ENCODE measurements at places on chromosomes 13 and 19. TPM values are rescaled to one million over a fixed set of nuclear protein-coding genes. Genes with fewer than 3 reads are reported as not detected.

The KLHL1 gene
- not detected for total RNA-seq

The ZNF112 gene
- total RNA-seq, result 4.3 TPM

The IZUMO4 gene
- total RNA-seq, result 0.65 TPM

The HPN gene
- 0.79 TPM for total RNA-seq

The ARL11 gene
- 1.6 TPM for total RNA-seq

The CEACAM20 gene
- not detected for total RNA-seq

The KCNRG gene
- total RNA-seq, result 4.9 TPM

The TNFSF9 gene
- not detected for total RNA-seq

The ZNF792 gene
- 7.4 TPM for total RNA-seq

The PSPC1 gene
- total RNA-seq, result 75.0 TPM

The ZNF486 gene
- 5.6 TPM for total RNA-seq

The C3 gene
- total RNA-seq, result 0.33 TPM

The ZNF283 gene
- 18.8 TPM for total RNA-seq

The MIPEP gene
- total RNA-seq, result 28.3 TPM

The C19orf33 gene
- total RNA-seq, result 137 TPM

The C19orf85 gene
- total RNA-seq, result not detected

The FCER2 gene
- total RNA-seq, result not detected

The TNNT1 gene
- total RNA-seq, result 80.9 TPM

The ZNF230 gene
- 3.6 TPM for total RNA-seq

The CYP2F1 gene
- not detected for total RNA-seq

The ZNF813 gene
- total RNA-seq, result 5.4 TPM

The NMRK2 gene
- total RNA-seq, result not detected

The IQCN gene
- total RNA-seq, result 3.5 TPM

The THSD8 gene
- total RNA-seq, result not detected

The LGALS14 gene
- not detected for total RNA-seq

The ZNF845 gene
- total RNA-seq, result 11.4 TPM

The GPR183 gene
- total RNA-seq, result 0.11 TPM

The KLK8 gene
- total RNA-seq, result 0.39 TPM

The TMIGD2 gene
- not detected for total RNA-seq

All from placental epithelial cell (primary cell).